Stimulated activated CD4-positive, alpha-beta T cell treated with anti-CD3 and anti-CD28 coated beads, Interleukin-4, amount 100 ng/mL, for 48 hours (primary cell): ENCODE measurements at places on chromosomes 2 and 18.

- no peak for DNase-seq
Measured at GRCh38 chr2:17643031-17643615, 102.6 kb downstream of the VSNL1 start.

GRCh38 chr2:86338778-86339295, 1.4 kb upstream of the REEP1 start:
- no peak for DNase-seq

DNA sequence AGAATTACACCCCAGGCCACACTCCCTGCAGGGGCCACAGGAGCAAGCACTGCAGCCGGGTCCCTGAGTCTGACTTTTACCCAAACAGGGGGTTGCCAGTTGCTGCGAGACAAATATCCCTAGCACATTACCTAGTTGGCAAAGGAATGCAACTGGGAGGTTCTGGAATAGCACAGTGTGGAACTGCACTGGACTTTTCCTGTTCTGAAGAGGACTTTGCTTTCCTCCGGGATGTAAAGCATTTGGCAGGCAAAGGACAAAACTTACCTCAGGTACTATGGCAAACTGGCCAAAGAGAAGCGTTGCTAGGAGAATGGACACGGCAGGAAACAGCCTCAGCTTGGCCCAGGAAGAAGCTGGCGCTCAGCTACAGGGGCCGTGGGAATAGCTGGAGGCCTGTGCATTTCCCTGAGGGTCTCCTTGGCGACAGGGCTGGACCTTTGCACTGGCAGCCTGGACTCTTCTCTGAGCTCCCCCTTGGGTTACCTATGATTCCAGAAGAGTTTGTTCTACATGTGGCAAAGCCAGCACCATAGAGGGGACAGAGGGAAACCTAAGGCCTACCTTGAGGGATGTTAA, 45.0 kb downstream of the BCL11A start:
- DNase-seq = no peak

GRCh38 chr2:128313091-128313836, 5.4 kb downstream of the HS6ST1 start:
- DNase-seq = no peak

GRCh38 chr2:65914244-65914786, 481.9 kb upstream of the SPRED2 start:
- DNase-seq = no peak

DNA sequence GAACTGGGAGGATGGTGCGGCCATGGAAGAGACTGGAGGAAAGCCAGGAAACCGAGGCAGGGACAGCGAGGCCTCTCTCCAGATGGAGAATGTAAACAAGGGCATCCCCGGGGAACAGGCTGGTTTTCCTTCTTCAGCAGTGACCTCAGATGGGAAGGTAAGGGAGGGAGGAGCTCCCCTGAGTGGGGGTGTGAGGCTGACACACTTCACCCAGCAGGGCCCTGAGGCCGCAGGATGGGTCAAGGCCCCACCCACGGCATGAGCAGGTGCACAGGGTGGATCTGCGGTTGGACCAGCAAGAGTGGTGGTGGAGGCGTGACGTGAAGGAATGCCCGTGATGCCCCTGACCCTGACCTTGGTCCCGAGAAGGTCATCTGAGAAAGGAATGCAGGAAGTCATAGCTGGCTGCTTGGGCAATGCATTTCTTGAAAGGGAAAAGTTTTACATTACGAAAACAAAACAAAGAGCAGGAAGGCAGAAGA, 48.1 kb downstream of the ADCY3 start:
- DNase-seq = no peak

DNA sequence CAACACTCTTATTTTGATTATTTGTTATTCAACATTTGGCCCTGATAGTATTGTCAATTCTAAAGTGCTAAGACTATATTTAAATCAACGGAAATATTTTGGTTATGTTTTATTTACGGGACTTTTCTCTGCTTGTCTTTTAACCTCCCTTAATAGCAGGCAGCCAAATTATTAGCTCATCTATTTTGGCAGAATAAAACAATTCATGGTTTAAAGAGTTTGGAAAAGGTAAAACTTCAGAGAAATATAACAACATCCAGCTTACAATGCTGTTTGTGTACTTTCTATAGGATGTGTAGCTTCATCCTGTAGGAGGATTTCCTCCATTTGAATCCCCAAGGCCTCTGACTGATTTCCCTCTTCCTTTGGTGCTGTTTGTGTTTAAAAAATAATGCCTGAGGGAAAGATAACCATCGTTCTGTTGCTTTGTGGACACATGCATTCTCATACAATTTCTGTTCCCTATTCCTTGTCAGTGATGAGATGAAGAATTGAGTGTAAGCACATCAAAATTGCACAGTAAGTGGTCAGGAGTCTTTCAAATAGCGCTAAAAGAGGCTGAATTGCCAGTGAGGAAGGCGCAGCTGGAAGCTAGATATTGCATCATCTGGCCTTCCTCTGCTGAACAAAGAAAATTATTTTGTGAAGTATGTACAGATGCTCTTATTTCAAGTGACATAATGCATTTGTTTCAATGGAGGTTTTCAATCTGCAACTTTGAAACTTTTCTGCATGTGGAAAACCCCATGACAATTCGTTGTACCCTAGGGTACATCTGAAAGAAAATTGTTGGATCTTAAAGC, 80.3 kb downstream of the CD28 start:
- DNase-seq = no peak

DNA sequence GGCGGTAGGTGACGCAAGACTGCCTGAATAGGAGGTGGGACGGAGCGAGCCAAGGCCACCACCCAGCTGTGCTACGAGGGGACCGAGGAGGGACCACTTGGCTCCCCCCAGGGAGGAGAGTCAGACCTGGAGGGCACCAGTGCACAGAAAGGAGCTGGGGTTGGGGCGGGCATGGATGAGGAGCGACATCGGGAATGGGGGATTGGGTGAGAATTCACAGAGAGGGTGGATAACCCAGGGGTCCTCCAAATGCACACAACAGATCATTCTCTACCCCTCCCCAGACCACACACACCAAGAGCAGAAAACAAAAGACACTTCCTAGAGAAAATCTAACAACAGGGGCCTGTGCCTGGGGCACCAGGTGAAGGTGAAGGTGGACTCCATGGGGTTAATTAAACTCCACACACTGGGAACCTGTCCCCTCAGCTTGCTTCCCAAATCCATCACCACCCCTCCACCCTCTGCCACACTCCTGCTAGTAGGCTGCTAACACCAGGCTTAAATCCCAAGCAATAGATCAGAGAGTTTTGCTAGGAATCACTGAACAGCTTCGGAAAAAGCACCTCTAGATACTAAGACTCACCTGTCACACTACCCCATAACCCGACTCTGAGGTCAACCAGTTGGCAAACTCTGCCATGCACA, 274.6 kb downstream of the EIPR1 start:
- DNase-seq = no peak

- no peak for DNase-seq
Measured at GRCh38 chr2:176645494-176645893, 376.3 kb downstream of the MTX2 start.

GRCh38 chr2:127810156-127810618, 784 bp downstream of the WDR33 start:
- DNase-seq = no peak

- DNase-seq = no peak
Measured at GRCh38 chr18:49548229-49548636, 13.6 kb upstream of the LIPG start.

DNA sequence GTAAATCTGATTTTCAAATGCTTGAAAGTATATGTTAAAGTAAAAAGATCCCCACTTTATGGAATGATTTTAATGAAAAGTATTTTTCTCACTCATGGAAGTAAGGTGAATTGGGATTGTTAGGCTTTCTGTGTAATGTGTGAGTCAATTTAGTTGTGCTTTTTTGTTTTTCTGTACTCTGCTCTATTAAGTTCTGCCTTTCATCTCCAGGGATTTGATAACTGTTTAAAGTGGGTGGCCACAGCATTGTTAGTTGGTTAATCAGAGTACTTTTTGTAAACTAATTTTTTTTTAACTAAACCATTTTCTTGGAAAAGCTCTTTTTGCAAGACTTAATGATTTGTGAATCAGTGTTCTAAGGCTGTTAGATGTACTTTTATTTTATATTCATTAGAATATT, 76.8 kb downstream of the ABI2 start:
- DNase-seq = no peak

- DNase-seq = no peak
Measured at GRCh38 chr2:31337860-31338259, 76.7 kb downstream of the XDH start.

- no peak for DNase-seq
Measured at GRCh38 chr2:39118786-39119499, 1.9 kb downstream of the SOS1 start.

- DNase-seq = no peak
Measured at GRCh38 chr2:220334210-220334609, 706.8 kb downstream of the SLC4A3 start.

GRCh38 chr2:10309286-10309685, 6.6 kb downstream of the HPCAL1 start:
- DNase-seq = no peak
